ENCODE measurements at places on chromosomes 16 and 17.
A peak's percentile ranks its signal among the peaks of the same experiment; 100 is the strongest.

- DNase-seq = no peak
Measured at GRCh38 chr16:62383941-62384340, 347.7 kb upstream of the CDH8 start.

DNA sequence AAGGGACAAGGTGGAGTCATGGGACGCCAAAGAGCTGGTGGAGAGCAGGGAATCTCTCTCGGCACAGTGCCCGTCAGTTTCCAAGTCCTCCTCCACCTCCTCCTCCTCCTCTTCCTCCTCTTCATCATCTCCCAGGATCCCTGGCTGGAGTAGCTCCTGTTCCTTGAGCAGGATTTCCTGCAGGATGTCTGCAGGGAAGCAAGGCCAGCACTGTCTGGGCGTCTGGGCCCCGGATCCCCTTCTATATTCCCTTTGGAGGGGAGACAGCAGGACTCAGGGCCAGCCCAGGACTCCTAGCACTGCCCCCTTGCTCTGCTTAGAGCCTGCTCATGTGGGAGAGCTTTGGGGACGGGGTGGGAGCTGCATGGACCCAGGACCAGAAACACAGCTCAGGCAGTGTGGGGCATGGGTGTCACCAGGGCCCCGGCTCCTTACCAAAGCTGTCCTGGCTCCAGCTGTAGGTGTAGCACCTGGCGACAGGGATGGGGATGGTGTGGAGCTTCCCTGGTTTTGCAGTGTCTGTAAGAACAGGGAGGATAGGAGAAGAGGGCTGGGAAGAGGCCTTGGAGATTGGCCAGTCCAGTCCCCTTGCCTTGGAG lies 21.3 kb upstream of the PIK3R6 start:
- DNase-seq = no peak

- DNase-seq = no peak
Measured at GRCh38 chr16:20866145-20866772, 33.9 kb downstream of the DCUN1D3 start.

DNA sequence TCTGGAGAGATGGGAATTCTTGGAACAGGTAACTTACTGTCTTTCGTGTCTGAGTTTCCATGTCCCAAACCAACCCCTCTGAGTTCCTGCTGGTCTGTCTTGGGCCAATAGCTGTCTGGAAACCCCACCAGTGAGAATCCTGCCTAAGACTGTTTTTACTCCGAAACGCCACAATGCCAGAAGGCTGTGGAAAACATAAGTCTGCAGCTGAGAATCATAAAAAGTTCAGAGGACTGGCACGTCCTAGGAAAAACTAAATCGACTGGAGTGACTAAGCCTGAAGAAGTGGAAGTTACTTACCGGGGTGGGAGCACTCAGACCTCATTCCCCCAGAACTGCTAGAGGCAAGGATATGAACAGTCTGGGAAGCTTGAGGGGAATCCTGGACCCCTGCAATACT lies 13.3 kb downstream of the LRRC75A start:
- no peak for DNase-seq

GRCh38 chr17:71316176-71316897 lies 804.5 kb upstream of the SOX9 start:
- DNase-seq = no peak

GRCh38 chr17:15779119-15779518 lies 47.0 kb downstream of the TBC1D26 start:
- DNase-seq = no peak

DNA sequence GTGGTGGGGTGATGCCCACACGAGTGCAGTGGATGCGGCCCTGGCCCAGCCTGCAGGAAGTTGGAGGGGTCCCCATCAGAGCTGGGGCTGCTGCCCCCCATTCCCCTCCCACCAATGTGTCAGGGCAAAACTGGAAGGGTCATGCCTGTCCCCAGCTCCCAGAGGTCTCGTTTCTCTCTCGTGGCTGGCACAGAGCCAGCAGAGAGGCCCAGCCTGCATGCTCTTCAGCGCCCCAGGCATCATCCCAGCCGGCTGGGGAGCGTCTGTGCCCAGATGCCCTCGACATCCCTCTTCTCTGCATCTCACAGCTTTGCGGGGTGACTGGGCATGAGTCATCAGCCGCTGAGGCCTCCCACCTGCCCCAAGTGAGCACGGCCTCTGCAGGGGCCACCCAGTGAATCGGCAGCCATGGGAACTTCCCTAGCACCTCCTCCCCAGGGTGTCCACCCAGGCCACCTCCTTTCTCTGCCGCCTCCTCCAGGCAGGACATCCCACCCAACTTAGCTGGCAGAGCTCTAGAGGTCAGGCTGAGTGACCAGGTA lies 9.8 kb upstream of the CSNK1D start:
- DNase-seq = peak; percentile 73

GRCh38 chr17:34403006-34403405 lies 40.0 kb upstream of the CCL1 start:
- DNase-seq = no peak

GRCh38 chr17:69857412-69857835 lies 217.6 kb upstream of the KCNJ16 start:
- DNase-seq = no peak

DNA sequence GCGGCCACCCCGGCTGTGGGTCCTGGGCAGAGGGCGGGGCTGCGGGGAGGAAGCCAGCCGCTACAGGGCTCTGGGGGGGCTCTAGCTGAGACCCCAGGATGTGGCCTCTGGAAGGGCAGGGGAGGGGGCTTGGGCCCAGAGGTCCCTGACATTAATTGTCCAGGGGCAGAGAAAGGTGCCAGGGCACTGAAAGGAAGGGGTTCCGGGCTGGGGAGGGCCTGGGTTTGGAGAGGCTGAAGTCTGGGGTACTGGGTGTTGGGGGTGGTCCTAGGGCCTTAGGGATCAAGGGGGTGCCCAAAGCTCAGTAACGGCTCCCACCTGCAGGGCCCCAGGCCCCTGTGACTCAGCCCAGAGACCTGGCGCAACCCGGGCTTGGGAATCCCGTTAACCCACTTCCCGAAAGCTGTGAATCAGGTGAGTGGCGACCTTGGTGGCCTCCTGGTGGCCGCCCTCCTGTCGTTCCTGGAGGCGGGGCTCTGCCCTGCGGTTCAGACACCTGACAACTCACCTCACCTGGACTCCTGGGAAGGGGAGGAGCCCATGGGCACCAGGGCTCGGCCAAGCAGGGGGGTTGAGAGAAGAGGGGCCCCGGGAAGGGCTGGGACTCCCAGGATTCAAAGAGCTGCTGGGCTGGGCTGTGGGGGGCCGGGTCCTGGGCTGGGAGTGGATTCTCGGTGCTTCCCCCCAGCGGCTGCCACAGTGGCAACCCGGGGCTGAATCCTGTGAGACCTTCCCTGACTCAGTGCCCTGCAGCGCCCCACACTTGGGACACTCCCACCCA lies 465 bp upstream of the PRSS22 start:
- DNase-seq = no peak

DNA sequence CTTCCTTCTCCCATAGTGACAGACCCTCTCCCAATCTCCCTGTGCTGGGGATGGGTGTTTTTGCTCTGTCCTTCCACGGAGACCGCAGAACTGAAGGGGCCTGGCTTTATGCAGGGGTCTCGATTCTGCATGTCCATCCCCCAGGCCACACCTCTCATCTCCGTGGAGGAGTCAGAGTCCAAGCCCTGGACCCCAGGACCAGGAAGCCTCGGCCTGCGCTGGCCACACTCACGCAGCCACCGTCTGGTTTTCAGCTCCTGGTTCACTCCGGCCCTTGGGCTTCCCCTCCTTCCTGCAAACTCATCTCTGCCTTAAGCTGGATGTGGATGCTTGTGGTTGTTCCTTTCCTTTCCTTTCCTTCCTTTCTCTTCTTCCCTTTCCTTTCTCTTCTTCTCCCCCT lies 90.8 kb downstream of the MGAT5B start:
- DNase-seq = no peak

GRCh38 chr16:84850714-84851113 lies 30.9 kb downstream of the CRISPLD2 start:
- DNase-seq = no peak

DNA sequence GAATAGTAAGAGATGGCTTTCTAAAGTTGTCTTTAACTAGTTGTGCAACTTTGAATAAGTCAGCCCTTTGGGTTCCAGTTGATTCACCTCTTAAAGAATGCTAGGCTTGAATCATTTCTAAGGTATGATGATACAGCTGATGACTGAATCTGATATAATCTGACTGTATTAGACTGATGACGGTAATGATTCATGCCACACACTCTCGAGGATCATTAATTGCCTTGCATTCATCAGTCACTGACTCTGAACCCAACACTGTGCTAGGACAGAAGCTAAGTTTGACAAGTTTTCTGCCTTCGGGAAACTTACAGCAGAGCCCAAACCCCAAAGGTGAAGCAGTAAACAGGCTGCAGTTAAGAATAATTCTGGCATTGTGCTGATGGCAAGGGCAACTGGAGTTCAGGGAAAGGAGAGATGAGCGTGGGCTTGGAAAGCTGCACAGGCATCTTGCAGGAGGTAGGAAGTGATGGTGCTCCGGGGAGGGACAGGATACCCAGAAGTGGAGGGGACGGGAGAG lies 25.8 kb downstream of the ASIC2 start:
- DNase-seq = no peak

GRCh38 chr17:38749223-38750043 lies 1.3 kb upstream of the PCGF2 start:
- no peak for DNase-seq

- DNase-seq = no peak
Measured at GRCh38 chr17:46962374-46962790, 16.7 kb downstream of the RPRML start.

GRCh38 chr16:87000001-87000400 lies 317.2 kb downstream of the C16orf95 start:
- no peak for DNase-seq

DNA sequence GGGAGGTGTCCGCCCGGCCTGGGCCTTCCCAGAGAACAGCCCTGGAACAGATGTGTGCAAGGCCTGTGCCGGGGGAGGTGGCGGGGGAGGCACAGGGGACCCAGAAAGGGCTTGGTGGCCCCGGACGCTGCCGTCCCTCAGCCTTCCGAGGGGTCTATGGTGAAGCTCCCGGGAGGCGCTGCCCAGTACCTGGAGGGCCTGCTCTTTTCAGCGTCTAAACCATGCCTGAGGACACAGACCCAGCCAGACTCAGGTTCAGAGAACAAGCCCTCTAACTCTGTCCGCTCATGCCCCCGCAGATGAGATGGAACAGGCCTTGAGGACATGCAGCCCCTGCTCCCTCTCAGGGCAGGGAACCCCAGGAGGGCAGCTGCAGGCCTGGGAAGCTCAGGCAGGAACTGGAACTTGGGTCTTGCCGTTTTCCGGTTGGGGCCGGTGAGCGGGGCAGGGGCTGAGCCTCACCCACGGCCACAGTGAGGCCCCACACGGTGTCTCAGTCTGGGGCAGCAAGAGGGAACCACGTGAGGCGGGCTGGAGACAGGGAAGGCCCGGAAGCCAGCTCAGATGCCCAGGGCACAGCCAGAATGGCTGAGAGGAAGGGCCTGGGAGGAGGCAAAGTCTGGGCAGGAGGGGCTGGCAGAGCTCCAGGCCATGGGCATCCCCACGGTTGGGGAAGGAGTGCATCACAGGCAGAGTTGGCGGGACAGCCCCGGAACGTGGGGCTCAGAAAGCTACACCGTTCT lies 12.5 kb downstream of the SLC16A3 start:
- peak; percentile 68 for DNase-seq

DNA sequence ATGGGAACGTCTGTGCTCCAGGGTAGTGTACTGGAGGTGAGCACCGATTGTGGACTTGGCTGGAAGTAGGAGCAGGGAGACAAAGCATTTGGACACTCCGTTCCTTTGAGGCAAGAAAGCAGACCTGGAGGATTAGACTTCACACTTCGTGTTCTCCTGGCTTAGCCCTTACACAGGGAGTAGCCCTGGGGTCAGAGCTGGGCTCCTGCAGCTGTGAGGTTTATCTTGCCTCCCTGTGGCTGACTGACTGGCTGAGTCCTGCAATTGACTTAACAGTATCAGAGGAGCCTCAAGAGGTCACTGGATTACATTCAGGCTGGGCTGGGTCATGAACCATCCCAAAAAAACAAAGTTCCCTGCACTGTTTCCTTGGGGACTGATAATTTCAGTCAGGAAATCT lies 37.1 kb downstream of the MPRIP start:
- DNase-seq = no peak

GRCh38 chr16:12255473-12255872 lies 278.9 kb downstream of the SNX29 start:
- DNase-seq = no peak

- no peak for DNase-seq
Measured at GRCh38 chr17:74387365-74388218, 20.3 kb downstream of the GPR142 start.

DNA sequence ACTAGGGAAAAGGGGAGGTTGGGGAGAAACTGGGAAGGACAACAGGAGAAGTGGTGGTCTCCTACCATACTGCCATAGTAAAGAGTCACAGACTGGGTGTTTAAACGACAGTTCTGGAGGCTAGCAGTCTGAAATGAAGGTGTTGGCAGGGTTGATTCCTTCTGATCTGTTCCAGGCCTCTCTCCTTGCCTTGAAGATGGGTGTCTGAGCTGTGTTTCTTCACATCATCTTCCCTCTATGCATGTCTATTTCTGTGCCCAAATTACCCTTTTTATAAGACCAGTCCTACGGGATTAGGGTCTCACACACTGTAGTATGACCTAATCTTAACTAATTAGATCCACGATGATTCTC lies 79.8 kb upstream of the TMEM97 start:
- DNase-seq = no peak

- DNase-seq = no peak
Measured at GRCh38 chr16:8920645-8921346, 38.6 kb downstream of the LITAFD start.

GRCh38 chr17:64772845-64773299 lies 110.8 kb upstream of the SMURF2 start:
- DNase-seq = no peak

DNA sequence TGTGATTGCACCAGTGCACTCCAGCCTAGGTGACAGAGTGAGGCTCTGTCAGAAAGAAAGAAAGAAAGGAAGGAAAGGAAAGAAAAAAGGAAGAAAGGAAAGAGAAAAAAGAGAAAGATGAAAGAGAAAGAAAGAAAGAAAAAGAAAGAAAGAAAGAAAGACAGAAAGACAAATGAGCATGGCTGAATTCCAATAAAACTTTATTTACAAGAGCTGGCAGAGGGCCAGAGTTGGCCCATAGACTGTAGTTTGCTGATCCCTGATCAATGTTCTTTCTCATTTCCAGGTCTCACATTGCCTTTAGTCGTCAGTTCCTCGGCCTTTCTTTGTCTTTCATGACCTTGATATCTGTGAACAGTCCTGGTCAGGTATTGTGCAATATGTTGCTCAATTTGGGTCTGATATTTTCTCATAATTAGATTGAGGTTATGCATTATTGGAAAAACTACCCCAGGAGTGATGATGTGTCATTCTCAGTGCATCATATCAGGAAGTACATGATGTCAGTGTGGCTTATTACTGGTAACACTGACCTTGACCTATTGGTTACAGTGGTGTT lies 68.5 kb upstream of the MED9 start:
- DNase-seq = no peak

GRCh38 chr16:49598383-49599170 lies 225.0 kb downstream of the C16orf78 start:
- peak; percentile 28 for DNase-seq

- DNase-seq = no peak
Measured at GRCh38 chr17:3980381-3981014, 16.3 kb upstream of the ATP2A3 start.

DNA sequence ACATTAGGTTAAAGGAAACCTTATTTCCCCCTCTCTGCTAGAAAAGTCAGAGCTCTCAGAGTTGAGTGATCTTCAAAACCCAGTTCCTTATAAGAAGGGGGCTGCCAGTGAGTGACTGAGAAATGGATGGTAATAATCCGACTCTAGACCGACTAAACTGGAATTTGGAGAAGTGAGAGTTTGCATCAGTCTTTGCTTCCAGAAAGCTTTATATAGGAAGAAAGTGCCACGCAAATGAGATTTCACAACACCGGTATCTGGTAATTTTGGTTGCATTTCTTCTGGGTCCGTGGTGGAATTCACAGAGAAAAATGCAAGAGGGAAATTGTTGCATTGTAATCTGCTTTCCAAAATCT lies 271.4 kb downstream of the MAF start:
- DNase-seq = no peak

All from activated CD8-positive, alpha-beta memory T cell treated with anti-CD3 and anti-CD28 coated beads for 24 hours (primary cell).